Activated CD4-positive, alpha-beta T cell treated with anti-CD3 and anti-CD28 coated beads for 24 hours (primary cell): ENCODE measurements at places on chromosomes 6 and 20.

GRCh38 chr20:39268981-39269461, 306.9 kb downstream of the DHX35 start:
- no peak for DNase-seq

DNA sequence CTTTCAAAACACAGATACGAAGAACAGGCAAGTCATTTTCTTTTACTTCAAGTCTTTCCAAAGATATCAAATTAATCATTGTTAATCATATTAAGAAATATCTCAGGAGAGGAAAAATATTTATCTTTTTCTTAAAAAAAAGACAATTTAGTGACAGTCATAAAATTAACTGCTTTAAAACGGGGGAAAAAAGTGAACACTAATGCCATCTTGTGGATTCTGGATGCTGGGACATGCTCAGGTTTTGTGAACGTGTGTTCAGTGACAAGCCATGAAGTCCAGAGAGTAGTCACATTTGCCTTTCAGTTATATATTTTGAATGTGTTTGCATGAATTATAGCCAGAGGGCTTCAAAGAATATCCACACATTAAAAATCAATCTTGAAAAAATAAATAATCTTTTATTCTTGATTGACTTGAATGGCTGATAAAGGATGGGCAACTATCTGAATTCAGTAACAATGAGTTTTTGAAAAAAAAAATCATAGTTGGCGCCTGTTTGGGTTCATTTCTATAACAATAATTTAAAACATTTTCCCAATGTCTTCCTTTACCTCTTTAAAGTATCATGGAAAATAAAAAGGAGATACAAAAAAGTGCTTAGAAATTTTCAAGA, 74.7 kb upstream of the NOX3 start:
- no peak for DNase-seq

- no peak for DNase-seq
These were observed 201.5 kb upstream of the ZNF217 start for GRCh38 chr20:53795170-53795569.

GRCh38 chr20:3652221-3652620, 11.0 kb downstream of the GFRA4 start:
- DNase-seq: no peak

GRCh38 chr6:112243861-112244827, 10.2 kb downstream of the LAMA4 start:
- no peak for DNase-seq
